ENCODE measurements at places on chromosomes 12 and 14.

DNA sequence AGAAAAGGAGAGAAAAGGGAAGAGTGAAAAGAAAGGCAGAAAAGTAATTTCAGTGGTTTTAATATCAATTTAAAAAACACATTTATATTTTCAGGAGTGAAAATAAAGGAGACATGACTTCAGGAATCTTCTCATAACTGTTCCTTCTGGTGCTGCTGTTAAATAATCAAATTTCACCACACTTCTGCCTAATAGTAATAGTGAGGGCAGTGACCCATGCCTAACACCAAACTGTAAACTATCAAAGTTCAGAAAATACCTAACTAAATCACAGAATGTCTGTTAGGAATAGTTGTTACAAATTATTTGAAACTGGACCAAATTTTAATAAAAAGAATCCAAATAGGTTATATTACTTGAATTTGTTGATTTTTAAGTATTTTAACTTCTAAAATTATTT, 169.4 kb downstream of the RPL10L start:
- no peak for DNase-seq

DNA sequence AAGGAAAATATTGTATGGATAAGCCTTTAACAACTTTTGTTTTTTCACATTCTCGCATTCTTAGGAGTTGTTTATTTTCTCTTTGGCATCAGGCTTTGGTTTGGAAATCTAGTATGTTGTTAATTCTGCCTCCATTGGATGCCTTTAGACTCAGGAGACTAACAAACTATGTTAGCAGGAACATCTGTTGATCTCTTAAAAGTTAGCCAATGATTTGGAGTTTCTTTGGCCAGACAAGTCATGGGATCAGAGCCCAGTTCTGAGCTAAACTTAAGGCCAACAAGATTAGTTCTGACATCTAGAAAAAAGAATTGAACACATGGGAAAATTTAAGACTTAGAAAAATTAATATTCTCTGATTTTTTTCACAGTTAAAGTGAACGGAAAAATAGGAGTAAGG, 35.3 kb upstream of the STRAP start:
- no peak for DNase-seq

GRCh38 chr14:105107781-105108515, 42.7 kb upstream of the GPR132 start:
- no peak for DNase-seq

- no peak for DNase-seq
Observed at GRCh38 chr12:130461839-130462557, 124.3 kb downstream of the PIWIL1 start.

- DNase-seq, result no peak
Observed at GRCh38 chr14:20302042-20302755, 3.6 kb downstream of the TTC5 start.

DNA sequence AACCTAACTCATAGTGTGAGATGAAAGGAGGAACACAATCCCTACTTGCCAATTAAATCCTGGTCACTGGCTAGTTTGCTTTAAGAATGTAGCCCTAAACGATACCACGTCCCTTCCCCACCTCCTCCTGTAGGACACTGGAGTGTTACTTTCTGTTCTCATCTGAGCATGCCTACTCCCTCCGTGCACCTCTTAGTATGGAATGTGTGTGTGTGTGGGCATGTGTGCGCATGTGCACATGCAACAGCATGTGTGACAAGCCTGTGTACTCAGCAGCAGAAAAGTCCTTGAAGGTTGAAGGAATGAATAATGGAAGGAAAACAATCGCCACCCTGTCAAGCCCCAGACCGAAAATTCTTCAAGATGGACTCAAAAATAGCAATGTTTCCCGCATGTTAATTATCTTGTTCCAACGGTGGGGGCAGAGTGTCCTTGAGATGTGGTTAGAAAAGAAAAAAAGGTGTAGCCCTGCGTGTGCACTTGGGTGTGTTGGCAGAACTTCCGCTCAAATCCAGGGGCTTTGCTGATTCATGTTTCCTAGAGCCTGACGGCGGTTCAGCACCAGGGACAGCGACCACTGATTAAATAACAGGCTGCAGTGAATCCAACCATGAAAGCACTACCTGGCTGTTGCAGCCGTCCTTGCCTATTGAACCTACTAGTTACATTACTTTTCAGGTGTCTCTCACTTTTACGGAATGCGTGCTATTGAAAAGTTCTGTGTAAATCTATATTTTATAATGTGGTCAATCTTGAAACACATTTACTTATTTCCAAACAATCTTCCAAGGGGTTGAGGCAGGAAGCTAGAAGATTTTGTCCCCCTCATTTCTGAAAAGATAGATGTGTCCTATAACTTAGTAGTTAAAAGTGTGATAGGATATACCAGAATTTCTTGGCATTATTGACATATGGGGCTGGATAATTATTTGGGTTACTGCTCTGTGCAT, 79.8 kb downstream of the SRRM4 start:
- peak; percentile 21 for DNase-seq

GRCh38 chr12:77372026-77372425, 306.7 kb upstream of the E2F7 start:
- DNase-seq, result no peak

- no peak for DNase-seq
Observed at GRCh38 chr12:5622280-5622679, 190.4 kb downstream of the NTF3 start.

DNA sequence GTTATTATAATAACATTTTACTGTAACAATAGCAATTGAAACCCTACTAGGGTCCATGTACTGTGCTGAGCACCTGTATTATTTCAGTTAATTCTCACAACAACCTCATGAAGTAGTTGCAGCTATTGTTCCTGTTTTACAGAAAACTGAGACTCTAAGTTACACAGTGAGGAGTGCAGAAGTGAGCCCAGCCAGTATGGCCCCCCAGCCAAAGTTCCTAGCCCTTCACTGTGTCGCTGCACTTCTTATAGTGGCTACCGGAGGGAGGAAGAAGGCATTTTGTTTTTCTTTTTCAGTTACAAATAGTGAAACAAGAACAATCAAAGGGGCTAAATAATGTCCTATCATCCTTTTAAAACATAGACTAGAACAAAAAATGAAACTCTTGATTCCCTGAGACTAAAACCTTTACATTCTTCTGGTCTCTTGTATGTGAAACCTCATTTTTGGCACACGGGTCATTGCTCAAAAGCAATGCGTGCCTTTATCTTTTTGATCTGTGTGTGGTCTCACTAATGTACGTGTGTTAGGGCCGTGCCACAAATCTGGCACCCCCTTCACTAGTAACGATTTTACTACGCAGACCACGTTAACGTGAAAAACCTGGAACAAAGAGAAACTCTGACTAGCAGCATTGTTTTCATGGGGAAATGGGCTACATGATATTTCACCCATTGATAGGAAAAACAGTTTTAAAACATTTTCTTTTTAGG, 88.7 kb downstream of the LLPH start:
- DNase-seq, result no peak

- no peak for DNase-seq
Observed at GRCh38 chr14:99380991-99381687, 99.5 kb downstream of the SETD3 start.

DNA sequence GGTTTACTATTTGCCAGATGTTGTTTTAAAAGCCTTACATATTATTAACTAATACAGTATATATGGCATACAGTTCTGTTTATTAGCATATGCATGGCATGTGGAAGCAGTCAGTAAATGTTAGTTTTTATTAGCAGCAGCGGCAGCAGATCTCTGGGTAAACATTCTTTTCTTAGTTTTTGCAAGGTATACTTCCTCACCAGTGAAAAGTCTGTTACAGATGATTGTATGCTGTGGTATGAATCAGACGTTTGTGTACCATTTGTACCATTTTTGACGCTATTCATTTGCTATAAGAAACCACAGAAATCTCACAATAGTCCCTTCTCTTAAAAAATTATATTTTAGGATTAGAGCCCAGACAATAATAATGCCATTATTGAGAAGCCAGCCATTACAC, 17.8 kb downstream of the STK38L start:
- no peak for DNase-seq
